ENCODE measurements at places on chromosomes 16 and 17. TPM values are rescaled to one million over a fixed set of nuclear protein-coding genes. Genes with fewer than 3 reads are reported as not detected.

Gene SCPEP1
- 72.7 TPM for total RNA-seq

Gene OR1F1
- not detected for total RNA-seq

Gene CHRNE
- total RNA-seq, result 0.62 TPM

Gene STX8
- 69.5 TPM for total RNA-seq

Gene ACSM3
- 0.77 TPM for total RNA-seq

Gene AOC3
- 0.11 TPM for total RNA-seq

Gene SLC35G6
- not detected for total RNA-seq

Gene TSNAXIP1
- total RNA-seq, result 0.89 TPM

Gene HOXB1
- not detected for total RNA-seq

Gene SDR42E1
- total RNA-seq, result 0.22 TPM

Gene SCNN1B
- not detected for total RNA-seq

Gene NAA60
- 10.6 TPM for total RNA-seq

Gene ENDOV
- 23.5 TPM for total RNA-seq

Gene HSD17B1
- total RNA-seq, result 2.3 TPM

Gene CETP
- not detected for total RNA-seq

Gene NXN
- 25.2 TPM for total RNA-seq

Gene KRT31
- total RNA-seq, result not detected

Gene HCRT
- total RNA-seq, result not detected

Gene KRTAP9-4
- total RNA-seq, result not detected

Gene CEMP1
- total RNA-seq, result 0.12 TPM

Gene KIF2B
- not detected for total RNA-seq

Gene TBC1D3
- total RNA-seq, result not detected

Gene PRSS36
- total RNA-seq, result 0.33 TPM

Gene TNFRSF13B
- total RNA-seq, result not detected

Gene MAPT
- 0.75 TPM for total RNA-seq

Gene RHBDF1
- total RNA-seq, result 39.8 TPM

Gene SKAP1
- total RNA-seq, result not detected

Gene KRT23
- total RNA-seq, result 0.55 TPM

Gene KRTAP9-2
- not detected for total RNA-seq

Gene EXOC3L1
- 0.12 TPM for total RNA-seq

Gene CIAO2B
- 227 TPM for total RNA-seq

Gene TPPP3
- 0.62 TPM for total RNA-seq

Gene METTL9
- total RNA-seq, result 248 TPM

Gene EPX
- total RNA-seq, result not detected

Gene MILR1
- total RNA-seq, result 16.4 TPM

Gene GAS7
- 3.0 TPM for total RNA-seq

Gene ABCA8
- total RNA-seq, result 7.6 TPM

Gene PRR11
- 21.9 TPM for total RNA-seq

Gene C17orf50
- not detected for total RNA-seq

Gene TP53TG3
- not detected for total RNA-seq

Gene SMPD3
- total RNA-seq, result 0.12 TPM

Gene SYNGR3
- 6.1 TPM for total RNA-seq

Gene SUPT4H1
- total RNA-seq, result 36.5 TPM

Gene ADAM11
- 0.77 TPM for total RNA-seq

Gene CYB5D1
- 12.8 TPM for total RNA-seq

Gene GPR179
- total RNA-seq, result under 0.01 TPM

Gene TNS4
- not detected for total RNA-seq

Gene TCF25
- 182 TPM for total RNA-seq

Measured in uterine smooth muscle cell (primary cell).